ENCODE measurements at places on chromosomes 2 and 18.
A peak's percentile ranks its signal among the peaks of the same experiment; 100 is the strongest.

DNA sequence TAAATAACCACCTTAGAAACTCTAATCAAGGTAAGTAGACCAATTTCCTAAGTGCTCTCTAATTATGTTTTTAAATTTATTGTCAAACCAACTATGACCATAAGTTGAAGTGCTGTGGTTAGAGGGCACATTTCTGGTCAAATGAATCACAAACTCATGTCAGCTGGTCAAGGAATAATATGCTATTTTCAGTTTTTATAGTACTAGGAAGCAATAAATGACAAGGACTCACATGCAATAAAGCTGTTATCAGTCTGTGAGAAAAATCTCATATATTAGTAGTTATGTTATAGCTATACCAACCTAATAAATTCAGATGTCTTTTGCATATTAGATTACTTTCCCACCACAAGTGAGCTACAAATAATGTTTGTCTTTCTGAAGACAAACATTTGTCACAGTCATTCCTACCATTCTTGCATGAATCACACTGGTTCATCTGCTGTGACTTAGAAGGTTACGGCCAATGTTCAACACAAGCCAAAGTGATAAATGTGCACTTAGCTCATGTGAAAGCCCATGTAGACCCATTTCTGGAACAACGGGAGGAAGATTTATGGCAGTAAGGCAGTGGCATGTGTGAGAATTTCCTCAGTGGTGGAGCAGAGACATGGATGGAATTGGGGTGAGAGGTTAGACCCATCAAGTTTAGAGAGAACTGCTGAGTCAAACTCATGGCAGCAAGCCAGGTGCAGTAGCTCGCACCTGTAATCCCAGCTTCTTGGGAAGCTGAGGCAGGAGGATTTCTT, 27.4 kb upstream of the CCNYL1 start:
- no peak for DNase-seq
- no peaks in the 10 kb centered on the region for H3K27me3 ChIP-seq
- no peak overlapping the region for H3K27ac ChIP-seq
- no peaks in the 10 kb centered on the region for H3K4me1 ChIP-seq
- H3K4me3 ChIP-seq: no peak overlapping the region
- H3K36me3 ChIP-seq: no peaks in the 10 kb centered on the region

GRCh38 chr2:71066856-71067255, 1.6 kb upstream of the NAGK start:
- H3K27ac ChIP-seq: no peak overlapping the region
- H3K4me3 ChIP-seq: no peak overlapping the region
- no peaks in the 10 kb centered on the region for H3K36me3 ChIP-seq
- H3K4me1 ChIP-seq: peaks cover 24% of the 10 kb centered on the region

DNA sequence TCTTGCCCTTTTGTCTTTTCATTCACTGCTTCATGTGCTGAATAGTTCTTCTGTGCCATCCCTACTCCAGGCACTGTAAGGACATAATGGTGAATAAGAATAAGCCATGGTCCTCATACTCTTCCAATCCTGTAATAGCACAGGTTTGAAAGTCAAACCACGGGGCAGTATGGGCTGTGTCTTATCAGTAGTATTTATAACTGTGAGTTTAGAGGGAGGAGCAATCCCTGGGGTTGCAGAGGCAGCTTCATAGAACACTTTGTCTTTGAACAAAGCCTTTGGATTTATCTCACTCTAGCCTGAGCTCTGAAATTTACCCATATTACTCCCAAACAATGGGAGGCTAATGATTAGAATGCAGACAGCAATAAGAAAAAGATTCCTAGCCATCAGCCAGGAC, 30.2 kb upstream of the ALK start:
- no peaks in the 10 kb centered on the region for H3K4me1 ChIP-seq
- H3K27ac ChIP-seq: no peak overlapping the region
- H3K4me3 ChIP-seq: no peak overlapping the region
- no peaks in the 10 kb centered on the region for H3K27me3 ChIP-seq
- no peak for DNase-seq

DNA sequence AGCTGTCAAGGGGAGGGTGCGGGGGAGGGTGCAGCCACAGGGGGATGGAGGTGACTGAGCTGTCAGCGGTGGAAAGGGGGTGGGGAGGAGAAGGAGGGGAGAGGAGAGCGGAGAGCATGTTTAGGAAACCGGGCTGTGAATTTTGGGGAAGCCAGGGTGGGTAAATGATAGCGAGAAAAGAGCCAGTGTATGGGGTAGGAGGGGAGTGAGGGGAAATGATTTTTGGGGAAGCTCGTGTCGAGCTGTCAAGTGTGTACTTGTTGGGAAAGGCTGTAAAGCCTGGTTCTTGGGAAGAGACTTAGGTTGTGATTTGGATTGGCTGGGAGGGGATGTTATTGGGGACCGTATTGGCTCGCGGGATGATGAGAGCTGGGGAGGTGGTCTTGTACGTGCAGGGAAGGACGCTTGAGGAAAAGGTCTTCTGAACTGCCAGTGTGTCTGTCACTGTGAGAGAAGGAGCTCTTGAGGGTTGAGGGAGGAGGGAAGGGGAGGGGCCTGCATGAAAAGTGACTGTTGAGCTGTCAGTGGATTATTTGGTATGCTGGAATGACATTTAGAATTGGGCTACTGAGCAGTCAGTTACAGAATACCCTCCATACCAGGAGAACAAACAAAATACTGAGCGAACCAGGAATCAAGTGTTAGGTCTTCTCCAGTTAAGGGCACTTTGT, 1.0 kb downstream of the UBR3 start:
- peak overlapping the region; percentile 77 for H3K4me3 ChIP-seq
- H3K36me3 ChIP-seq: no peaks in the 10 kb centered on the region
- peak overlapping the region; percentile 62 for H3K27ac ChIP-seq
- H3K27me3 ChIP-seq: no peaks in the 10 kb centered on the region
- peaks cover 29% of the 10 kb centered on the region for H3K4me1 ChIP-seq

Measured in thyroid gland (tissue), 4 donors.